ENCODE measurements at places on chromosomes 16 and 17.

- peak; percentile 77 for DNase-seq
These were observed 27.3 kb downstream of the TBC1D16 start for GRCh38 chr17:80008383-80008840.

GRCh38 chr17:1783271-1783670 lies 21.4 kb downstream of the SERPINF1 start:
- DNase-seq = no peak

- DNase-seq = peak; percentile 78
These were observed 43.2 kb upstream of the MRPS23 start for GRCh38 chr17:57892820-57893595.

- DNase-seq = no peak
These were observed 26.9 kb downstream of the TNS4 start for GRCh38 chr17:40474419-40475002.

GRCh38 chr17:57256708-57257112 lies 387 bp downstream of the MSI2 start:
- DNase-seq = no peak

- DNase-seq = no peak
These were observed 17.8 kb downstream of the DOC2B start for GRCh38 chr17:163514-164098.
